ENCODE measurements at places on chromosomes 1 and 21. TPM values are rescaled to one million over a fixed set of nuclear protein-coding genes. Genes with fewer than 3 reads are reported as not detected.

KRTAP13-2 gene
- total RNA-seq = not detected

MYCL gene
- 3.9 TPM for total RNA-seq

DISP1 gene
- total RNA-seq = 31.1 TPM

MAP3K21 gene
- total RNA-seq = 9.2 TPM

Measured in lower lobe of right lung (tissue), 2 donors.